WTC11 (cell line): ENCODE measurements at places on chromosomes 12 and 14. TPM values are rescaled to one million over a fixed set of nuclear protein-coding genes. Genes with fewer than 3 reads are reported as not detected.

Gene HOXC6
- total RNA-seq = not detected in 3 replicates

Gene RAD52
- total RNA-seq = 17.1 to 20.7 TPM (median 19.2 TPM) in 3 replicates

Gene TMEM132D
- 0.99 to 1.4 TPM (median 1.1 TPM) in 3 replicates for total RNA-seq

Gene SERPINA4
- total RNA-seq = 0.14 to 0.25 TPM in 2 of 3 replicates, not detected in the other

Gene GPRC5D
- 0.33 TPM in 1 of 3 replicates, not detected in the others for total RNA-seq

Gene ENTPD5
- 8.8 to 10.6 TPM (median 9.5 TPM) in 3 replicates for total RNA-seq

Gene FAR2
- total RNA-seq = 20.0 to 27.2 TPM (median 25.9 TPM) in 3 replicates

Gene ACOT2
- 10.5 to 13.7 TPM (median 11.0 TPM) in 3 replicates for total RNA-seq

Gene ABCD2
- total RNA-seq = 0.05 TPM in 2 of 3 replicates, not detected in the other

Gene TRIM9
- 4.0 to 4.4 TPM (median 4.2 TPM) in 3 replicates for total RNA-seq

Gene HOXC13
- total RNA-seq = 0.09 TPM in 1 of 3 replicates, not detected in the others

Gene DLK1
- total RNA-seq = 3.0 to 3.3 TPM (median 3.1 TPM) in 3 replicates

Gene CDK2
- 37.6 to 44.1 TPM (median 43.1 TPM) in 3 replicates for total RNA-seq

Gene SPX
- total RNA-seq = 0.46 to 1.2 TPM (median 0.76 TPM) in 3 replicates

Gene ZNF219
- total RNA-seq = 149 to 154 TPM (median 149 TPM) in 3 replicates

Gene ADAM20
- 0.25 to 0.50 TPM (median 0.37 TPM) in 3 replicates for total RNA-seq

Gene SNAPC1
- total RNA-seq = 9.5 to 10.2 TPM (median 10.1 TPM) in 3 replicates

Gene PRB2
- not detected in 3 replicates for total RNA-seq

Gene LRFN5
- total RNA-seq = 4.7 to 15.8 TPM (median 5.3 TPM) in 3 replicates

Gene KRT3
- not detected in 3 replicates for total RNA-seq

Gene CPNE6
- not detected in 3 replicates for total RNA-seq

Gene KRT73
- not detected in 3 replicates for total RNA-seq

Gene CIDEB
- total RNA-seq = 4.7 to 6.1 TPM (median 5.6 TPM) in 3 replicates

Gene SLC2A3
- total RNA-seq = 717 to 819 TPM (median 816 TPM) in 3 replicates

Gene ZNF605
- total RNA-seq = 15.7 to 21.1 TPM (median 18.3 TPM) in 3 replicates

Gene KLRD1
- 0.16 to 0.71 TPM (median 0.55 TPM) in 3 replicates for total RNA-seq

Gene OAS3
- 1.2 to 1.6 TPM (median 1.4 TPM) in 3 replicates for total RNA-seq

Gene CRY1
- 23.1 to 25.5 TPM (median 24.8 TPM) in 3 replicates for total RNA-seq

Gene CCDC63
- total RNA-seq = 0.44 to 1.3 TPM (median 0.98 TPM) in 3 replicates

Gene IL22
- total RNA-seq = not detected in 3 replicates

Gene OTUB2
- total RNA-seq = 3.5 to 4.5 TPM (median 3.9 TPM) in 3 replicates

Gene LARP4
- total RNA-seq = 64.3 to 73.9 TPM (median 73.0 TPM) in 3 replicates

Gene IFNG-AS1
- not detected in 3 replicates for total RNA-seq

Gene KCNMB4
- total RNA-seq = 21.5 to 23.3 TPM (median 21.5 TPM) in 3 replicates

Gene RNF41
- 45.5 to 57.4 TPM (median 48.7 TPM) in 3 replicates for total RNA-seq

Gene SSPN
- 1.8 to 2.5 TPM (median 1.9 TPM) in 3 replicates for total RNA-seq

Gene NGB
- 0.14 to 0.46 TPM (median 0.33 TPM) in 3 replicates for total RNA-seq

Gene DMAC2L
- 14.0 to 17.7 TPM (median 16.4 TPM) in 3 replicates for total RNA-seq

Gene RFX4
- 0.14 to 0.26 TPM in 2 of 3 replicates, not detected in the other for total RNA-seq

Gene SOX5
- 1.0 to 3.6 TPM (median 2.3 TPM) in 3 replicates for total RNA-seq

Gene FITM1
- 0.25 to 0.39 TPM in 2 of 3 replicates, not detected in the other for total RNA-seq

Gene SALL2
- 239 to 307 TPM (median 288 TPM) in 3 replicates for total RNA-seq

Gene AQP6
- 0.09 to 0.21 TPM (median 0.18 TPM) in 3 replicates for total RNA-seq

Gene SIX4
- 40.0 to 41.8 TPM (median 41.6 TPM) in 3 replicates for total RNA-seq

Gene CELA1
- not detected in 3 replicates for total RNA-seq

Gene PLEKHG7
- not detected in 3 replicates for total RNA-seq

Gene KCNJ8
- 1.1 to 1.9 TPM (median 1.4 TPM) in 3 replicates for total RNA-seq

Gene TMTC3
- 36.9 to 39.8 TPM (median 38.8 TPM) in 3 replicates for total RNA-seq

Gene ACAD10
- 29.1 to 37.5 TPM (median 37.1 TPM) in 3 replicates for total RNA-seq

Gene FAM90A1
- 0.35 to 0.44 TPM (median 0.39 TPM) in 3 replicates for total RNA-seq

Gene PLXNC1
- total RNA-seq = 1.4 to 3.1 TPM (median 2.0 TPM) in 3 replicates

Gene SOCS2
- total RNA-seq = 31.7 to 44.4 TPM (median 32.9 TPM) in 3 replicates

Gene GNB3
- 14.0 to 16.5 TPM (median 14.3 TPM) in 3 replicates for total RNA-seq

Gene OR6C75
- not detected in 3 replicates for total RNA-seq
